ENCODE measurements at places on chromosomes 7 and 10. TPM values are rescaled to one million over a fixed set of nuclear protein-coding genes. Genes with fewer than 3 reads are reported as not detected.

MBL2 gene
- total RNA-seq, result not detected

DNA sequence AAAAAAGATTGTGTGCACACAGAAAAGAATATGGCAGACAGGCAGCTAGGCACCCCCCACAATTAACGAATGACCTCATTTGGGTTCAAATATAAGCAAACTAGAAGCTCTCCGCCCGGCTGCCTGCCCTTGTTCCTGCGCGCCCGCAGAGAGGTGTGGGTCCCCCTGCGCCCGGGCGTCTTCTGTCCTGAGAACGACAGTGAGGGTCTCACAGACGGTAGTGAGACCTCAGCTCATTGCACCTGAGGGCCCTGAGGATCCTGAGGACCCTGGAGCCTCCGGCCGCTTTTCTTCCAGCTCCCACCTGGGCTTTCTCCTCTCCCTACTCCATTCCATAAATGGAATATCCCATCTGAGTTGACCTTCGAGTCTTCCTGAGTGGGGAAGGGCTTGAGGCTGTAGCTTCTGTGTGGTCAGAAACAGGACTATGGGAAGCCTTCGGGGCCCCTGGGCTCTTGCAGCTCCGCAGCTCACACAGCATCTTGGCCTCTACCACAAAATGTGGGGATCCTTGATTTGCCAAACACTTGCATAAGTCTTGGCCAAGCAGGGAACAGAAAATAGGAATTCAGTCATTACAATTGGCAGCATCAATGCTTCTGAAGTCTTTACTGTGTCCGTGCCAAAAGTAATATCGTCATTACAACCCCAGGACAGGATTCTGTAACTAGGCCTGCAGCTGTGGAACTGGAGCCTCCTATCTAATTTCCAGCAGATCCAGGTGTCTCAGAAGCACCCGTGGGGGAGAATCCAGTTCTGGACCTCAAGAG, 43.8 kb downstream of the JAKMIP3 start:
- DNase-seq, result peak; percentile 57

GRCh38 chr7:155991470-155991869, 179.2 kb upstream of the SHH start:
- no peak for DNase-seq

- no peak for DNase-seq
Measured at GRCh38 chr10:2984682-2985081, 82.7 kb upstream of the PFKP start.

PGAM2 gene
- 0.72 TPM for total RNA-seq

TRPV5 gene
- not detected for total RNA-seq

DNA sequence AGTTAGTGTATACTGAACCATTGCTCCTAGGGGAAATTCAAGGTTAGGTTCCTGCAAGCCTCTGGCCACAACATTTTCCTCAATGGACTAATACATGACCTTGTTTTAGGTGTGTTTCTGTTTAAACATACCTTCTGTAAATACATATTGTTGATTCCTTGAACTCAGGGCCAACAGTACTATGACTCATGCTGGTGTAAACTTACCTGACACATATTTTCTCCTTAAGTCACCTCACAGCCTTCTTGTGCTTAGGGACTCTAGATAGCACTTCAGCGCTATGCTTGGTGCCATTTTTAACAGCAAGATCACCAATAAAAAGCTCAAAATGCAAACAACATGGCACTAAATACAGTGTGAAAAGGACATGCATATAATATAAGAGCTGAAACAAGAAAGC, 176.4 kb downstream of the TAX1BP1 start:
- no peak for DNase-seq

DNA sequence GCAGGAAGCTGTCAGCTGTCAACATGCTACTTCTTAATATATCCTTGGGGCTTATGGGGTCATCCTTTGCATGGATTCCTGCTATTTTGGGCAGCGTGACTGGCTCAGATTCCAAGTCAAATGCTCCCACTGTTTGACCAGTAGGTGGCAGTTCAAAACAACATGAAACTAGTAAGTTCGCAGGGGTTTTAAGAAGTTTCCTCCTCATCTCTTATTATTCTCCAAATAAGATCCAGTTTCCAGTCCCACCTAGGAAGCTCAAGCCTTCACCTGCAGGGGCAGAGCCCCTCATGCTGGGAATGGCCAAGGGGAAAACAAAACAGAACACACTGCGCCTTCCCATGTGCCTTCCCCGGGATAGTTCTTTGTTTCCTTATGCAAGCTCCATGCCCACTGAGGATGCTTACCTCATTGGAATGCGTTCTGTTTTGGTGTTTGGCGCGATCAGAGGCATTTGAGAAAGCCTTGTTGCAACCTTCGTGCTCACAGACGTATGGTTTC, 259.8 kb downstream of the GLI3 start:
- no peak for DNase-seq

- DNase-seq, result no peak
Measured at GRCh38 chr10:92413011-92413410, 122.0 kb downstream of the MARCHF5 start.

- DNase-seq, result no peak
Measured at GRCh38 chr10:89425000-89425399, 10.6 kb downstream of the IFIT5 start.

DNA sequence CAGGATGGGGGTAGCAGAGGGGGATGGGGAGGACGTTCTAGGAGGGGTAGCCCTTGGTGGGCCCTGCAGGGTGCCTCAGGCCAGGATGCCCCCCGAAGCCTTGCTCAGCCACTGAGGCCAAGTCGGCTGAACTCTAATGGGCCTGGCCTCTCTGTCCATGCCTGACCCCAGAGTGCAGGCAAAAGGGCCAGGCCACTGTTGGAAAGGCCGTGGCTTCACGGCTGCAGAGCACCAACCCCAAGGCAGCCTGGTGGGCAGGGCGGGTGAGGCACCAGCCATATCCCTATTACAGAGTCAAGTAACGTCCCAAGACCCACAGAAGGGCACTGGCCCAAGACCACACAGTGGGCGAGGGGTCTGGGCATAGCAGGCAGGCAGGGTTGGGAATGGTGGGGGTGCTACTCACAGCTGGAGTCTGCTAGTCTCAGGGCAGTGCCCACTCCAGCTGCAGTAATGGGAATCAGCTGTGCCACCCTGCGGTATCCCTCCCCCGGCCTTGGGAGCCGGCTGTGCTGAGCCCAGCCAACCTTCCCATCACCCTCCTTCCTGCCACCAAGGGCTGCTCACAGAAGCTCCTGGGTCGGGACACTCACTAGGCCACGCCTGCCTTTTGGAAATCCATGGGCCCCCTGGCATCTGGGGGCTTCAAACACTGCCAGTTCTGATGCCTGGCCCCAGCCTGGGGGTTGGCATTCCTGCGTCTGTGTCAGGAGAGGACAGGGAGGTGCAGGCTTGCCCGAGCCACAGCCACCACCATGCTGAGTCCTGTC, 4.0 kb upstream of the LFNG start:
- DNase-seq, result no peak

Measured in type B pancreatic cell (in vitro differentiated cells).